ENCODE measurements at places on chromosomes 3 and 15.

DNA sequence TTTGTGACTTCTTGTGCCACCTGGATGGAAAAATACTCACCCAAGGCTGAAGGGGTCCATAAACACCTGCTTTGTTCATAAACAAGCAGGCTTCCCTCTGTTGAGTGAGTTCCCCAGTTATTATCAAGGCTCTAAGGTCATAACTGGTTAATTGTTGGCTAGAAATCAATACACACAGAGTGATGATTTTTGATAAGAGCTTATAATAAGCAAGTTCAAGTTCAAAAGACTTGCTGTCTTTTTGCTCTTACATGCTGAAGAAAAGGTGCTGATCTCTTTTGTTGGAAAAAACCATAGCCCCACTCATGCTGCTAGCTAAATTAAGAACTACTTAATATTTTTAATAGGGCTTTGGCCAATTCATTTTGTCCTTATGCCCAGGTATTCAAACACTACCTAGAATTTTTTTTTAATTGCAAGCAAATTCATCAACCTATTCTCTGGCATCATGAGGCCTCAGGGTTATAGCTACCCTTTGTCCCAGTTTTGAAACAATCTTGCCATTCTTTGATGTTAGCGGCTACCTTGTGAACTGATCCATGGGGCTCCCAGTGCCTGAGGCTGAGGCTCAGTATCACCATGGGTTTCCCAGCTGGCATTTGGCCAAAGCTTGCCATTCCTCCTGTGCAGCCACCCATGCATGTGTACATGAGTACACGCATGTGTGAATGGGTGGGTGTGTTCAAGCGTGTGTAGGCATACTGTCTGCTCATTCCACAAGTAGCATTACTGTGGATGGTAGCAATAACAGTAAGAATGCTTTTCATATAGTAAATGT, 127.6 kb upstream of the LPP start:
- no peak for DNase-seq

DNA sequence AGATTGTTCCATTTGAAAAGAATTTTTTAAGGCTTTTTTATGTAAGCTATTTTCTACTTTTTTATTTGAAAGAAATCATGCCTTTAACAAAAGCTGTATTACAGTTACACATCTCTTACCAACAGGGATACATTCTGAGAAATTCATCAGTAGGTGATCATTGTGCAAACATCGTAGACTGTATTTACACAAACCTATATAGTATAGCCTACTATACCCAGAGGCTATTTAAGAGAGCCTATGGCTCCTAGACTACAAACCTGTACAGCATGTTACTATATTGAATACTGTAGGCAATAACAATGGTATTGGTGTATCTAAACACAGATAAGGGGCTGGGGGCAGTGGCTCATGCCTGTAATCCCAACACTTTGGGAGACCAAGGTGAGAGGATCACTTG, 43.1 kb downstream of the PEAK1 start:
- no peak for DNase-seq

GRCh38 chr3:85977615-85978338, 1013.2 kb downstream of the VGLL3 start:
- DNase-seq, result no peak

GRCh38 chr15:70863450-70864218, 9.7 kb upstream of the LARP6 start:
- DNase-seq, result no peak

DNA sequence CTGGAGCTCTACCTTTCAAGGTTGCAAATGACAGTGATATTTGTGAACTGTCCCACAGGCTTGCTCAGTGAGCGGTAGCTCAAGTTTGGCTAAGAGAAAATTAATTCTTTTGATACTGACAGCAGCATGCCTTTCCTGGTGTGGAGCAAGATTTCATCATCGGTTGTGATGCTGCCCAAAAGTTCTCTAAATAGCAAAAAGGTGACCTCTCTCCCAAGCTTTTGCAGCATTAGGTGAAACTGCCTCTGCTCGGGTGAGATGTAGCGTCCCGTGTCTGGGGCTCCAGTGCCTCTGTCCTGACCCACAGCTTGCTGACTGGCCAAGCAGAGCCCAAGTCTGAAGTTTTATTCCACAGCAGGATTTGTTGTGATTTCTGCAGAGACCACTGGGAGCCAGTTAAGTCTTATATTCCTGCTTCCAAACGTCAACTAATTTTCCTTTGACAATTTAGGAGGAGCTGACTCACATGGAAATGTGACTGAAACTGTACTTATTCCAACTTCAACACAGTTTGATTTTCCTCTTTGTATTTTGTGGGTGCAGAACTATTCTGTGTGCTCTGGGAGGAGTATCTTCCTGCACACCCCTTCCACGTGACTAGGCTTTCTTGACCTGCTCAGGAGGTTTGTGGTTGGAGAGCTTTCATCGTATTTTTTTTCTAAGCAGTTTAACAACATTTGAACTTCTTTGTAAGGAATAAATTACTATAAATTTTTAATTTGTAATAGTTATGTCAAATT, 5.9 kb downstream of the SYNM start:
- no peak for DNase-seq

Measured in activated T-helper 1 cell treated with anti-CD3 and anti-CD28 coated beads, Interleukin-2, amount 50 U/mL, for 16 hours (primary cell).